ENCODE measurements at places on chromosomes 7 and 10.

DNA sequence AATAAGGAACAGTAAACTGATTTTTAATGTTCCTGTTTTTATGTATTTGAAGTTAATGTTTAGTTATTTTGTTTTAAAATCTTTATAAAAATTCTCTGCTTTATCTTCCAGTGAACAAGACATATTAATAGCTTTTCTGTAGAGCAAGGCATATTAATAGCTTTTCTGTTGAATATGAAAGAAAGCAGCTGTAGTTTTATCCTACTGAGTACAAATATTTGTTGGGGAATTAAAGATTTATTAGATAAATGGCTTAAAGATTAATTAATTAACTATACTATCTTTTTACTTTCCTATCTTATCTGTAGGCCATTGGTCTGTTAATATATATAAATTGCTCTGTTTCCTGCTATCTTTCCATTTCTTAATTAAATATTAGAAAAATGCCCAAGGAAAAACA lies 299.6 kb downstream of the ADK start:
- DNase-seq = no peak

- DNase-seq = peak; percentile 24
Observed at GRCh38 chr10:132305654-132306342, 2.0 kb downstream of the STK32C start.

- no peak for DNase-seq
Observed at GRCh38 chr7:32070406-32071360, at the start of gene PDE1C. PDE1C (minus strand) TSS chr7:32070407.

GRCh38 chr10:69406302-69406811 lies 10.4 kb downstream of the TACR2 start:
- DNase-seq = no peak

GRCh38 chr10:117996709-117997108 lies 50.0 kb downstream of the RAB11FIP2 start:
- DNase-seq = no peak

- DNase-seq = no peak
Observed at GRCh38 chr7:11843113-11843765, 11.2 kb upstream of the THSD7A start.

- DNase-seq = no peak
Observed at GRCh38 chr7:108316708-108317107, 139.5 kb downstream of the NRCAM start.

- DNase-seq = no peak
Observed at GRCh38 chr10:132589015-132589414, 51.4 kb downstream of the INPP5A start.

- DNase-seq = no peak
Observed at GRCh38 chr7:24864214-24864817, 107.1 kb upstream of the GSDME start.

DNA sequence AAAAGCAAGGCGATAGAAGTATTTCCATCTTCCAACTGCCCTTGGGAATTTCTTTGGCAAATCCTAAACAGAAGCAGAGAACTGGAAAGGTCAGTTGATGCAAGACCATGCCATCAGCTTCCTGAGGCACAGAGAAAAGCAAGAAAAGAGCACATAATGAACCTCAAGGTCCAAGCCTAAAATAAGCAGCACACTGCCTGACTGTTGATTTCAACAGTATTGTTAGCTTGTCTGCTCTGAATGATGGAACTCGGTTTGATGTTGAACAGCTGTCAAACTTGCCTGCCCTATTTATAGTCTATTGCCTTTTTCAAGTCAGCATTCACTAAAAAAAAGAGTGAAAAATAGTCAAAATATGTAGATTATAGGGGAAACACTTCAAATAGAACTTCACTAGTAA lies 1192.0 kb upstream of the PHF14 start:
- no peak for DNase-seq

DNA sequence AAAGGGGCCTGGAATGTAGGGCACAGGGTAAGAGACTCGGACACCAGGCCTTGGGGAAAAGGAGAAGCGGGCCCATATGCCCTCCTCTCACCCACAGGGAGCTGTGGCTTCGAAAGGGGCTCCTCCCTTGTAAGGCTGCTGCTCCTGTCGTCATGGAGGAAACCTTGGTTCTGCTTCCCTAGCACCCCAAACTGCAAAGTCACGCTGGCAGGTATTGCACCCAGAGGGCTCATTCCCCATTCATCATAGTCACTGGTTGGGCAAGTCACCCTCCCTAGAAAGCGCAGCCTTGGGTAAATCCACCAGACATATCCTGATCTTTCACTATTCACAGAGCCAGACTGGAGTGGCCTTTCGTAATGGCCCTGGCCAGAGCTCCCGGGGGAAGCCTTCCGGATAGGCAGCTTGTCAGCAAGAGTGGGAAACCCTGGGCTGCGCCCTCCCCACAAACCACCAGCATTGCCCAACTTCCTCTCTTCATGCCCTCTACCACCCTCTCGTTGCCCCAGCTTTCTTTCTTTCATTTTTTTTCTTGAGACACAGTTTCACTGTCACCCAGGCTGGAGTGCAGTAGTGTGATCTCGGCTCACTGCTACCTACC lies 121.0 kb downstream of the HIP1 start:
- DNase-seq = peak; percentile 68

Data from activated CD4-positive, CD25-positive, alpha-beta regulatory T cell treated with anti-CD3 and anti-CD28 coated beads, Interleukin-2, amount 50 U/mL, for 72 hours (primary cell).